ENCODE measurements at places on chromosomes 12 and 14.

DNA sequence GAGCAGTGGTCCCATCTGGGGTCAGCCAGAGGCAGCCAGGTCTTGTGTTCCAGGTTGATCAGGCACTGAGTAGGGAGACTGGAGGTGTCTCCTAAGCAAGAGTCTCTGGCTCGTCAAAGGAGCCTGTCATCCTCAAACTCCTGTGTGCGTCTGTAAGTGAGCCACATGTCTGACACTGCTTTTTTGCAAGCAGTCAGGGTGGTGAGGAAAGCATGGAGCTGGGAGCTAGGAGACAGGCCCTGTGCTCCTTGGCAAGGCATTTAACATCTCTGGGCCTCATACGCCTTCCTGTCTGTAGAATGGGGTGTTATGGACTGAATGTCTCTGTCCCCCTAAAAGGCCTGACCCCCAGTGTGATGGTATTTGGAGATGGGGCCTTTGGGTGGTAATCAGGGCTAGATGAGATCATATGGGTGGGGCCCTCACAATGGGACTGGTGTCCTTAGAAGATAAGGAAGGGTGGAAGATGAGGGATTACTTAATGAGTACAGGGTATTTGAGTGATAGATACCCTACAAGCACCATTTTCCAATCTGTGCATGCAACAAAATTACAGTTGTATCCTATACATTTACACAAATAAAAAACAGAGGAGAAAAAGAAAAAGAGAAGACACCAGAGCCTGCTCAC is 53.0 kb downstream of the ARL6IP4 start:
- DNase-seq = no peak

DNA sequence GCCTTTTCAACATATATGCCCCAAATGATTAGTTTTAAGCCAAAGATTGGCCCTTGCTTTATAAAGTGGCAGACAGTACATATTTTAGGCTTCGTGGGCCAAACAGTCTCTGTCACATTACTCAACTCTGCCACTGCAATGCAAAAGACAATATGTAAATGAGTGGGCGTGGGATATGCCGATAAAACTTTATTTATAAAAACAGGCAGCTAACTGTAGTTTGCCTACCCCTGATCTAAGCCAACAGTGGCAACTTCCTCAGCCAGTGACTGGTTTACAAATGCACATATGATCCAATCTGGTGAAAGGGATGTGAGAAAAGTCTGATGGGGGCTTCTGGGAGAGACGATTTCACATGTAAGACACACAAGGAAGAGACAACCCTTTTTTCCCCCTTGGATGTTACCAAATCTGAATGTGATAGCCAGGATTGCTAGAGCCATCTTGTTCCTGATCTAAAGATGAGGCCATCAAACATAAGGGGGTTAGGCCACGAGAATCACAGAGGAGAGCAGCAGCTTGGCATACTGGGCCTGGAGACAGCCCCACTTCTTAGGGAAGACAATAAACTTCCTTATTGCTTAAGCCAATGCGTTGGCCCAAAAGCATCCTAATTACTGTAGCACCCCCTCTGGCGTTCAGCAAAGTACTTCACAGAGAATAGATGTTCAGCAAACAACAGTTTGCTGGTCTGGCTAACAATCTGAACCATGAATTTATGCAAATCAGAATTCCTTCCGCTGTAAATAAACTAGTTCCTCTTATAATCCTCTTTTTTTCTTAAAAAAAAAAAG is 75.2 kb upstream of the TMCC3 start:
- DNase-seq = no peak

GRCh38 chr14:99118046-99118721 is 153.8 kb downstream of the BCL11B start:
- no peak for DNase-seq

- no peak for DNase-seq
Observed at GRCh38 chr14:22400655-22401259, 188.3 kb downstream of the DAD1 start.

- DNase-seq = no peak
Observed at GRCh38 chr12:95970905-95971304, 25.2 kb downstream of the HAL start.

- no peak for DNase-seq
Observed at GRCh38 chr14:22232933-22233332, 356.1 kb downstream of the DAD1 start.

GRCh38 chr12:64745259-64745807 is 13.9 kb downstream of the GNS start:
- no peak for DNase-seq

GRCh38 chr12:2169940-2170339 is 117.2 kb downstream of the CACNA1C start:
- no peak for DNase-seq

DNA sequence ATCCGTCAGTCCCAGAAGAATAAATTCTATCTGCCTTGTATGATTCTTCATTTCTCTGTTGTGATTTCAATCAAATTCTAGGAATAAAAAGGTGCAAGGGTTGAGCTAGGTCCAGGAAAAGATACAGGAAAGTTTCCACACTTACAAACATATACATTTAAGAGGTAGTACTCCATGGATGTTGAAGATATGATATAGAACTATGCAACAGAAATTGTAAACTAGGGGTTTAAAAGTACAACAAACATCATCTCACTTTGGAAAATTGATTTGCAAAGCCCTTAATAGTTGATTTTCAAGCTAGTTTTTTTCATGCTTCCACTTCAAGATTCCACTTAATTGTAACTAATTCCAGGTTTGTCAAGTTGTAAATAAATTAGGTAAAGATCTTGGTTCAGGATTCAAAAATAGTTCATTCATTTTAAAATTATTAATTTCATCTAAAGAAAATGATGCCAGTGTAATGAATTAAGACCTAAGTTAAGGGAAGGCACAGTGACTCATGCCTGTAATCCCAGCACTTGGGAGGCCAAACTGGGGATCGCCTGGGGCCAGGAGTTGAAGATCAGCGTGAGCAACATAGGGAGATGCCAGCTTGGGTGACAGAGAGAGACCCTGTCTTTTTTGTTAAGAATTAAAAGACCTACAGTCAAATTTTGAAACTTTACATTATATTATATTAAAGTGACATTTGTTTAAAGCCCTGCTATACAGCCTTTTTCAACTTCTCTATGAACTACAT is at the start of gene OR6C70:
Gene OR6C70 (minus strand): TSS at position 51 of the 742 bp plus-strand sequence. CDS start 0 bp downstream, at position 51.
- DNase-seq = no peak

- no peak for DNase-seq
Observed at GRCh38 chr12:109877504-109878246, 2.7 kb downstream of the GLTP start.

GRCh38 chr12:52186118-52186840 is 5.5 kb downstream of the KRT80 start:
- no peak for DNase-seq

DNA sequence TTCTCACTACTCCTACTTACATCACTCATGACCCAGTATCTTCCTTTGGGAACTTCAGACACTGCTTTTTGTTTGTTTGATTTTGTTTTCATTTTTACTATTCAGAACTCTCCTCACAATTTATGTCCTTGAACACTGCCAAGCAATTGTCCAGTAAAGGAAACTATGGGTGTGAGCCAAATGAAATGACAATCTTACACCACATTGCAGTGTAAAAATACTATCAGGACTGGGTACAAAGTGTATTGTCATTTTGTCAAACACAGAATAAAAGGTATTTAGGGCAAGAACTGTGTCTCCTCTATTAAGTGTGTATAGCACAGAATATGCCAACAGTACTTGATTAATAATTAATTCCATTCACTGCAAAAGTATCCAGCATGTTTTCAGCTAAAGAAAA is 199.3 kb downstream of the ALG10B start:
- no peak for DNase-seq

DNA sequence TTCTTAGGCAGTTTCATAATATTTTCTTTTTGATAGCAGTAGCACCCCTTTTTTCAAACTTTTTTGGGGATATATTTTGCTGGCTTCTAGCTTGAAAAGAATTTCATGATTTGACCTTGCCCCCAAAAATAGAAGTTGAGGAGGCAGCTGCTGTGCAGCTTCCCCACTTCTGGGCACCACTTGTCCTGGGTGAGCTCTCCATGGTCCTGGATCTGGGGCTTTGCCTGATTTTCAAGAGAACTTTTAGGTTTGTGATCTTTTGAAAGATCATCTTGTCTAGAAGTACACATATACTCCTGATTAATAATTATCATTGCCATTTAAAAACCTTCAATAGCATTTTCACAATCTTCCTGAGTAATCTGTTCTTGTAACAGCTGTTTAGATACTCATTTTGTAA is 271.6 kb downstream of the NPAS3 start:
- DNase-seq = no peak

DNA sequence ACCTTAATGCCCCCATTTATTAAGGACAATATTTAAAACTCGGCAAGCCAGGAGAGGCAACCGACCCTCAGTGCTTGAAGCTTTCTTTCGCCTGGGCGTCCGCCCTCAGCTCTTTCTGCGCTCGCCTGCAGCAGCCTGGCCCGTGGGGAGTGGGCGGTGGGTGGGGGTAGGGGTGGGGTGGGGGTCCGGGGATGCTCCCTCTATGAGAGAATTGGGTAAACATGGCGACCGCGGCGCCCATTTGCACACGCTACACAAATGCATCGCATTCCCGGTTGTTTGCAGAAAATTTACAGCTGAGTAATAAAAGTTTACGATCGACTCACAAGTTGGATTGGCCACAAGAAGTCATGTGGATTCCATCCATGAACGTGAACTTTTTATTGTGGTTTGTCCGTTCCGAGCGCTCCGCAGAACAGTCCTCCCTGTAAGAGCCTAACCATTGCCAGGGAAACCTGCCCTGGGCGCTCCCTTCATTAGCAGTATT is 7.7 kb downstream of the HOXC8 start:
- no peak for DNase-seq

GRCh38 chr12:131323879-131324278 is 370.2 kb downstream of the ADGRD1 start:
- no peak for DNase-seq

GRCh38 chr14:69818758-69819191 is 21.7 kb upstream of the SLC10A1 start:
- peak; percentile 48 for DNase-seq

DNA sequence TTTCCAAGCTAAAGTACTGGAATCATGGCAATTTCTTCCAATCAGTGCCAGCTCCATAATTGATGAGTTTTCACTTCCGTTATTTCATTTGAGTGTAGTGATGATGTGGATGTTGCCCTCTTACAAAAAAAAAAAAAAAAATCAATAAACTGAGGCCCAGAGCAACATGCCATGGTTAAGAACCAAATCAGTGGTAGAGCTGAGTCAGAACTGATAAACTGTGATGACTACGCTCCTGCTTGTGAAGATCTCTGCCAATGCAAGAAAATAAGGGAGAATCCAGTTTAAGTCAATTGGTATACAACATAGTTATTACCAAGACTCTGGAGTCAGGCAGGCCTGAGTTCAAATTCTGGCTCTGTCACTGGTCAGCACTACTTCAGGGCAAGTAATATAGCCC is 102.7 kb downstream of the GPR135 start:
- no peak for DNase-seq

- DNase-seq = no peak
Observed at GRCh38 chr12:63319386-63319785, 168.4 kb upstream of the AVPR1A start.

DNA sequence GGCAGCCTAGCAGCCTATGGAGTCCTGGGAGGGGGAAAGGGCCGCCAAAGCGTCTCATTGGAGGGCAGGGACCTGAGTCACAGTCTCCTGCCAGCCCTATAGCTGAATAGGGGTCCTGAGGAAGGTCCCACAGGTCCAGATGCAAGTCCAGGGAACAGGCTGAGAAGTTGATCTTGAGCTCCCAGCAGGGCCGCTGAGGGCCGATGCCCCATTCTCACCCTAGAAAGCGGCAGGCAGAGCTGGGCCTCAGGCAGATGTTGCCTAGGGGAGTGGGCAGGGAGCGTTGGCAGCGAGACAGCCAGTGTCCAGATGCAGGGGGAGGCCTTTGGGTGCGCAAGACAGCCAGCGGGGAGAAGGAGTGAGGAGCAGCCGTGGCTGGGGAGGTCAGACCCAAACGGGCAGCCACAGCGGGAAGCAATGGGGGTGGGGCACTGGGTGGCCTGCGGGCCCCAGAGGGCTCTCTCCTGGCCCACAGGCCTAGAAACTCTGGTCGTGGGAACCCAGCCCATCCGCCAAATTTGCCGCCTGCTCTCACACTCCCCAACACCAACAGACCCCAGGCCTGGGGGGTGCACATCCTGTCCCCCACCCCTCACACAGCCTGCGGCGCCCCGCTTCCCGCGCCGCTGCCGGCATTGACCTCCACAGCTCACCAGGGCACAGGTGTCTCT is 1.1 kb downstream of the HDAC7 start:
- no peak for DNase-seq

GRCh38 chr12:67592228-67593011 is 56.1 kb upstream of the DYRK2 start:
- DNase-seq = no peak

DNA sequence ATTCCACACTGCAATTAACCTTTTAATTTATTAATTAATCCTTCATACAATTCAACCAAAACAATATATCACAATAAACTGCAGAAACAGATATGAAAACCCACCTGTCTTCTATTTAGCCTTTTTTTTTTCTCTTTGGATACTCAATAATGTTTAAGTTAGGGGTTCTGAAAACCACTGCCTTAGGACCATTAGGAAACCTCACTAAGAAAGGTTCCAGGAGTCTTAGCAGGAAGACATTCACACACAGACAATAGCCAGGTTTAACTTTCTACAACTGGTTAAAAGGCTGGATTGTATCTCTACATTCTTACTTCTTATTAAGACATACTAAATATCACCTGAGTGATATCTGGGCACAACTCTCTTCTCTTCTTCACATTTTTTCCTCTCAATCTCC is 3.3 kb downstream of the SEC23A start:
- no peak for DNase-seq

DNA sequence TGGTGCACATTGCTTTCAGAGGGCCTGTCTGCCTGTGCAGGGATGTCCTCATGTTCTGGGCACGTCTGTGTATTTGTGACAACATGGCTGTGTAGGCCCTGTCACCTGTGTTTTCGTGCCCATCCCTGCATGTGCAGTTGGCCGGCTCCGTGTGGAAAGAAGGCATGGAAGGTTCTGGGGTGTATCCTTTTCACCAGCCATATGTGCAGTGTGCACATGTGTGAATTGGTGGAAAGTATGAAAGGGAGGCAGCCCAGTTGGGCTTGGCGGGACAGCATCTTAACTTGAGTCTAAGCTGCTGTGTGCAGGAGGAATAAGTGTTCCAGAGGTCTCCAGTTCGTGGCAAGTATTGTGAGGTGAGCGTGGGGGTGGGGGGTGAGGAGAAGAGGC is 669 bp downstream of the TSPAN11 start:
- DNase-seq = no peak

GRCh38 chr14:32934073-32934880 is 4.4 kb upstream of the NPAS3 start:
- DNase-seq = no peak

GRCh38 chr12:59164991-59165718 is 244.9 kb upstream of the LRIG3 start:
- no peak for DNase-seq

GRCh38 chr12:5230156-5230555 is 186.5 kb downstream of the KCNA5 start:
- DNase-seq = no peak

Data from GM18507 (cell line).